ENCODE measurements at places on chromosomes 5 and 9.

- DNase-seq, result no peak
Measured at GRCh38 chr9:81906671-81907070, 21.6 kb upstream of the SPATA31D4 start.

- DNase-seq, result no peak
Measured at GRCh38 chr5:115402822-115403577, 106.5 kb upstream of the CCDC112 start.

DNA sequence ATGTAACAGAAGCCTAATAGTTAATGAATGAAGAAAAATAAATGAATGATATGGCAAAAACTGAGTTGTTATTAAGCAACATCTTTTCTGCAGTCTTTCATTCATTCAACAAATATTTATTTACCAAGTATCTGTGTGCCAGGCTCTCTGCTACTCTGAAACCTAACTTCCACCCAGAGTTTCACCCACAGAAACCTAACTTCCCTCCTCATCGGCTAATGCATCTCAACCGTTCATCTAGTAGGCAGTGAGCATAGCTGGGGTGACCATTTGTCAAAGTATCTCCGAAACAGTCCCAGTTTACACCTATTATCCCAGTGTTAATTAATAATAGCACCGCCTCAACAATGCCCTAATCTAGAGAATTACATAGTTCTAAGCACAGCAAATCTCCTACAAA lies 1.5 kb downstream of the TTC39B start:
- DNase-seq, result no peak

GRCh38 chr9:102479191-102479590 lies 515.9 kb upstream of the CYLC2 start:
- DNase-seq, result no peak

- DNase-seq, result no peak
Measured at GRCh38 chr9:21141427-21141882, at the start of gene IFNW1. IFNW1 (minus strand) TSS chr9:21141832; CDS start chr9:21141570, 262 bp downstream.

GRCh38 chr9:13920557-13920956 lies 393.4 kb downstream of the NFIB start:
- DNase-seq, result no peak

GRCh38 chr9:136339173-136339957 lies 12.0 kb downstream of the GPSM1 start:
- DNase-seq, result no peak

DNA sequence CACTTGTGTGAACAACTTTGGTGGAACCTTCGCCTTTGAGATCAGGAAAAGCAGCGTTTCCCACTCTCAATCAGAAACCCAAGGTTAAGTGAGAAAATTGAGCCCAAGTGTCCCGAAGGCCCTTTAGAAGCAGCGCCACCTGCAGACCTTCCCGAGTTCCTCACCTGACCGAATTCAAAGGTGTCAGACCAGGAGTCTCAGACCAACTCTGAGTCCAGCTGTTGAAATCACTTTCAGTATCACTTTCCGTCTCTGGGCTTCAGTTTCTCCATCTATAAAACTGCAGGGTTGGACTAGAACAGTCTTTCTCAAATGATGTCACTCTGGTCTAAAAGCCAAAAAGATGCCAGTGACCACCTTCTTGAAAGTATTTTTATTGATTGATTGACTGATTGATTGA lies 31.7 kb upstream of the GRHPR start:
- DNase-seq, result peak; percentile 9

DNA sequence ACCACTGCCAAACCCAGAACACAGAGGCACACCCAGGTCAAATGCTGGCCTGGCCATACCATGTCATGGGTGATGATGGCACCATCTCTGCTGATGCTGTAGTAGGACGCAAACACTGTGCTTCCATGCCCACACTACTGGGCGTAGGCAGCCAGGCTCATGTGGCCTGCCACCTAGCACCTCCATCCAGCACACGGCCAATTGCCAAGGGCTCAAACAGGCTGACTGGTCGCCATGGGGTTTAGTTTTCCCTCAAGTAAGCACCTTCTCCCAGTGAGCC lies 39.4 kb downstream of the BICD2 start:
- DNase-seq, result no peak

DNA sequence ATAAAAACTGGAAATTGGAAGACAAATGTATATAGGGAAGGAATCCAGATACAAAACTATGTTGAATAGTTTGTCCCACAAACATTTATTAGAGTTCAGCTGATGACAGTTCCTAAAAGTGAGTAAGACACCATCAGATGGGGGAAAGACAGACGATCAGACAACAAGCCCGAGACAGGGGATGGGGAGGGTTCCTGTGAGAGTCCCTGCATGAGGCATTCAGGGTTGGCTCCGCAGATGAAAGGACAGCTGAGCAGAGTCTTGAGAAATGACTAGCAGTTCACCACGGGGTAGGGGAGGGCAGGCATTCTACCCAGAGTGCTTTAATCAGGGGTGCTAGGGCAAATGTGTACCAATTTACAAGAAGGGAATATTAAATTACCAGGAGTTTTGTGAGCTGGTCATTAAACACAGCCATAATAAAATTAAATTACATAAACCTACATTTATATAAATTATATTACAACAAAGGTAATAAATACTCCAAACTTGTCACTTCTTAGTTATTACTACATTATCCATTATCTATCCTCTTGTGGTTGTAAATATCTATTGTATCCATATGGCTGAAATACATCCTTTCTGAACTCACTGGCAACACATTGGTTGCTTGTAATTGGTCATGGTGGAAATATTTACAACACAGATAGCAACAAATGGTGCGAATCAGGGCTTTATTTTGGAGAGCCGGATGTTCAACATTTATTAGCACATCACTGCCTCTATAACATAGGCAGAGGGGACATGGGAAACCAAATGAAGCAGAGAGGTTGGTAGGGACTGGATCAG lies 27.8 kb downstream of the TNFSF15 start:
- peak; percentile 34 for DNase-seq

GRCh38 chr5:171521219-171521633 lies 101.8 kb downstream of the FGF18 start:
- no peak for DNase-seq

DNA sequence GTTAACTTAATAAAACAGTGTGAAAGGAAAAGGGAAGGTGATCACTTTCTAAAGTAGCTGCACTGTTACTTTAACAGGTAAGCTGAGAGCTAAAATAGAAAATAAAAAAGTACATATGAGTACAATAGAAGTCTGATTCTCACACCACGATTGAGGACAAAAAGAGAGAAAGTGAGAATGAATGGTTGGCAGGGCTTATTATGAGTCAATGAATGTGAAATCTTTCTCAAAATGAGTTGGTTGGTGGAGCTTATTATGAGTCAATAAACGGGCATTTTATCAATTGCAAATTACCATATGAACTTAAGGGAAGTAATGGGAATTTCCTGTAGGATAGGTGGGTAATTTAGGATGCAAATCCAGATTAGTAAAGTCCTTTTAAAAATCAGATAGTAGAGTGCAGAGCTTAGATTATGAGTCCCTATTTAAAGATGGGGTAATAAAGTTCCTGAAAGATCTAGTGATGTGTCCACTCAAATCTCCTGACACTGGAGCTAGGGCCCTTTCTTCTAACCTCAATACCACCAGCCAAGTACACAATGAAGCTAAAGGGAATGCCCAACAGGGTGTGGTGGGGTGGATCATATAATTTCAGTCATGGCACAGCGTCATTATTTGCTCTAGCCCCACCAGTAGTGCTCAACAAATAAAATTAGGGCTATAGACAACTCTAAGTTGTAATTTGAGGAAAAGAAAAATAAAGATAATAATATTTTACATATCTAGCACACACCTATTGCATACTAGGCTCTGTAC lies 21.1 kb upstream of the TLR4 start:
- DNase-seq, result no peak

DNA sequence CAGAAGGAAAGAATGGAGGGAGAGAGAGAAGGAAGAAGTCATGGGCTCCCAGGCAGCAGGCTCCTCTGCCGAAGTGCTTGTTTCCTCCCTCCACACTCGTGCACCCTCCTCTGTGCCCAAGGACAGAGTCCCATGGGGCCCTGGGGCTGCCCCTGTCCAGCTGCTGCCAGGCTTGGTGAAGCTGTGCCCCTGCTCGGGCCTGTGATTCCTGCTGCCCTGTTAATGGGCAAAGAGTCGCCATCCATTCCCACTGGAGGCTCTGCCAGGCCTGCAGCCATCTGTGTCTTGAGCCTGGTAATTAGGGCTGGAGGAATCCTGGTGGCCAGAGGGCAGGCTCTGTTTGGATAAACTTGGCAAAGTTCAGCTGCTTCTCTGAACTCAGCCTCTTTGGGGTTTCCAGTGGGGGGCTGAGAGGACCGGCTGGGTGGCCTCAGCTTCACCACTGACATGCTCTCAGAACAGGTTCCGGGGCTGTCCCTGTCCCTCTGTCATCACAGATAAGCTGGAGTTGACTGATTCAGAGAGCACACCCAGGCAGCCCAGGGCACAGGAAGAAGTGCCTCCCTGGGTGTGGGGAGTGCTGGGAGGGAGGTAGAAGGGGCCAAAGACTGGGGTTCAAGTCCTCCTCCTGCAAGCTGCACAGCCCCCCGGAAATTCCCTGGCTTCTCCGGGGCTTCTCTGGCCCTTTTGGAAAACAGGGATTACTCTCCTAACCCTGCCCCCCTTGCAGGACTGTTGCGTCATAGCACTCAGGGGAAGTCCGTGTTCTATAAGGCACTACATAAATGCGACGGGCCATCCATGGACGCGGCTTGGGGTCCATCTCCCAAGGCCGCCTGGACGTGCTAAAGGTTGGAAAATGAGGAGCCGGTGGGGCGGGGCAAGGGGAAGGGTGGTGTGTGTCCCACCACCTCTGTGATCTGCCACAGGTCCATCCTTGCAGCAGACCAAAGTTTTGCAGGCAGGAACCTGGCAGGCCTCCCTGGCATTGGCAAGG lies 154.8 kb downstream of the PAX5 start:
- no peak for DNase-seq

- DNase-seq, result no peak
Measured at GRCh38 chr5:97554977-97555643, 372.1 kb upstream of the RIOK2 start.

DNA sequence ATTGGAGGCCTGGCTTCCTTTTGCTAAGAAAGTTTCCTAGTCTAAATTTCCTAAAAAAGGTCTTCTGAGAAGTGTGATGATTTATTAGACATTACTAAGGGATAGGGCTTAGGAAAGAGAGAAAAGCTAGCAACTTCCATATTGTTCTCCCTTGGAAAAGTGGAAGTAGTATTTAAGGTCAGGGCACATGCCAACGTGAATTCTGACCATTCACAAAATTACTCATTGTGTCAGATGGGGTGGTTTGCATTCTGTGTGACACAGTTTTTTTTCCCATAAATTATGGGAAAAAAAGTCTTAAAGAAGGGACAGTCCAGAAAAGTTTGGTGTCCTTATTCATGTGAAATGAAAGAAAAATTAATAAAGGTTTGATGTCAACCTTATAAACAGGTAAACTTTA lies 110.0 kb upstream of the ARRDC3 start:
- no peak for DNase-seq
